ENCODE measurements at places on chromosomes 16 and 17. TPM values are rescaled to one million over a fixed set of nuclear protein-coding genes. Genes with fewer than 3 reads are reported as not detected.

GRCh38 chr16:68403177-68403576 is 45.1 kb downstream of the SMPD3 start:
- H3K27ac ChIP-seq: no peak overlapping the region
- H3K4me1 ChIP-seq: no peaks in the 10 kb centered on the region
- H3K27me3 ChIP-seq: no peaks in the 10 kb centered on the region
- DNase-seq: no peak
- no peak overlapping the region for H3K4me3 ChIP-seq
- no peaks in the 10 kb centered on the region for H3K36me3 ChIP-seq

GRCh38 chr17:6231465-6231864 is 161.3 kb downstream of the WSCD1 start:
- H3K36me3 ChIP-seq: no peaks in the 10 kb centered on the region
- no peak overlapping the region for H3K27ac ChIP-seq
- H3K4me1 ChIP-seq: no peaks in the 10 kb centered on the region
- H3K4me3 ChIP-seq: no peak overlapping the region

MYL4 gene
- polyA plus RNA-seq: 0.26 TPM

- no peaks in the 10 kb centered on the region for H3K27me3 ChIP-seq
- H3K4me3 ChIP-seq: no peak overlapping the region
- DNase-seq: no peak
- no peaks in the 10 kb centered on the region for H3K4me1 ChIP-seq
- H3K27ac ChIP-seq: no peak overlapping the region
Observed at GRCh38 chr17:69445132-69445531, 30.6 kb downstream of the MAP2K6 start.

CSH1 gene
- polyA plus RNA-seq: not detected

SLC38A8 gene
- not detected for polyA plus RNA-seq

GRCh38 chr17:44093231-44093900 is 22.8 kb downstream of the G6PC3 start:
- no peaks in the 10 kb centered on the region for H3K36me3 ChIP-seq
- H3K27ac ChIP-seq: no peak overlapping the region
- DNase-seq: no peak
- H3K4me1 ChIP-seq: peaks cover 6% of the 10 kb centered on the region

- no peak overlapping the region for H3K27ac ChIP-seq
- H3K4me1 ChIP-seq: peaks cover 13% of the 10 kb centered on the region
- no peak overlapping the region for H3K4me3 ChIP-seq
- H3K27me3 ChIP-seq: no peaks in the 10 kb centered on the region
- H3K36me3 ChIP-seq: no peaks in the 10 kb centered on the region
- no peak for DNase-seq
Observed at GRCh38 chr16:48523415-48524204, 86.4 kb downstream of the N4BP1 start.

ACSM3 gene
- 6.3 TPM for polyA plus RNA-seq

DNA sequence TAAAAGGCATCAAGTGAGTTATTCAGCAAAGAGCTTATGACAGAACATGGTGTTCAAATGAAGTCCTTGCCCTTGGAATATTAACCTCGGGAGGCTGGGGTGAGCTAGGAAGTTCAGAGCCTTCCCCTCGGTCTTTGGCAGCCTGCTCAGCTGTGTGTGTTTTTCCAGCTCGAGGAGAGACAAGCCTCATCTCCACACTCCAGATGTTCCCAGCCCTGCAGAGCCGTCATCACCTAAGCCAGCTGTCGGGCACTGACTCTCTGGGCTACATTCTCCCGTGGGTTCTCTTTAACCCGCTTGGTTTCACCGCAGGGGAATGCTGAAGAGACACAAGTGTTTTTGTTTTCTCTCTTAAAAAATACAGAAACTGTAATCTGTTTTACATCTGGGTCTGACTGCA is 47.1 kb downstream of the IRX3 start:
- H3K4me1 ChIP-seq: no peaks in the 10 kb centered on the region
- no peaks in the 10 kb centered on the region for H3K36me3 ChIP-seq
- no peak overlapping the region for H3K4me3 ChIP-seq
- DNase-seq: no peak
- H3K27me3 ChIP-seq: no peaks in the 10 kb centered on the region

ATP2A3 gene
- 697 TPM for polyA plus RNA-seq

- peaks cover 45% of the 10 kb centered on the region for H3K4me1 ChIP-seq
- H3K27me3 ChIP-seq: peaks cover 41% of the 10 kb centered on the region
- no peak overlapping the region for H3K27ac ChIP-seq
Observed at GRCh38 chr16:55331648-55332185, 7.7 kb downstream of the IRX6 start.

- no peaks in the 10 kb centered on the region for H3K4me1 ChIP-seq
- no peak for DNase-seq
- H3K4me3 ChIP-seq: no peak overlapping the region
Observed at GRCh38 chr17:35641032-35641431, 53.9 kb downstream of the AP2B1 start.

SPNS2 gene
- polyA plus RNA-seq: 0.48 TPM

PABPN1L gene
- polyA plus RNA-seq: 0.84 TPM

GRCh38 chr17:6701719-6702118 is 11.4 kb downstream of the SLC13A5 start:
- H3K36me3 ChIP-seq: no peaks in the 10 kb centered on the region
- H3K27ac ChIP-seq: no peak overlapping the region
- H3K4me3 ChIP-seq: no peak overlapping the region
- H3K4me1 ChIP-seq: no peaks in the 10 kb centered on the region

IGSF6 gene
- polyA plus RNA-seq: 0.33 TPM

Data from B cell (primary cell).